ENCODE measurements at places on chromosomes 4 and X.

DNA sequence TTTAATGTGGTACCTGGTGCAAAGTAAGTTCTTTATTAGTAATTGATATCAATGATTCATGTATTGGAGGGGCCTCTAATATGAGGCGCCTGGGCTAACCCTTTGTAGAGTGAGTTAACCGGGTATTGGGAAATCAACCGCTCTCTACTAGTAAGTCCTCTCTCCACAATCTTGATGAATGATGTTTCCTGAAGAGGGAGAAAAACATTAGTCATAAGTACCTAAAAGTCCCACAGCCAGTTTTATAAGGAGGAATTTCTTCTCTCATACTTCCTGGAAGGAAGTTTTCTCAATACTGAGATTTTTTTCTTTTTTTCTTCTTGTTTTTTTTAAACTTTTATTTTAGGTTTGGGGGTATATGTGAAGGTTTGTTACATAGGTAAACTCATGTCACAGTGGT is 62.3 kb downstream of the AGTR2 start:
- no peak for DNase-seq

- no peak for DNase-seq
Observed at GRCh38 chr4:161650812-161651211, 513.0 kb downstream of the FSTL5 start.

DNA sequence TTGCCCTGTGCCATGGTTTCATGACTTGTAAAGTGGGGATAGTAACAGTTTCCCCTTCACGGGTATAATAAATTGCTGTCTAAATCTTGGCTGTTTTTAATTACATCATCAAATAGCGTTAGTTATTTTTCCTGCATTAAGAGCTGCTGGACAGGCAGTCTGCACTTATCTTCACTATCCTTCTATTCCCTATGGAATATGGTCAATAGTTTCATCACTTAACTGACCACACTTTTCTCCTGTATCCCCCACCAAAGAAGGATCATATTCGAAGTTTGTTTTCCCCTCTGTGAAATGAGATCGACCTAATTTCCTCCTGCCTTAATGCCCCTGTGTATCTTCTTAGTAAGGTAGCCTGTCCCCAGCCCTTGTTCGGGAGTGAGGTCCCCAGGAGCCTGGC is 133.2 kb downstream of the SHROOM3 start:
- DNase-seq = no peak

- no peak for DNase-seq
Observed at GRCh38 chrX:48782795-48783194, 3.6 kb upstream of the GATA1 start.

- DNase-seq = no peak
Observed at GRCh38 chr4:175970724-175971123, 94.9 kb upstream of the WDR17 start.

- no peak for DNase-seq
Observed at GRCh38 chr4:113433116-113433515, 328.4 kb downstream of the CAMK2D start.

DNA sequence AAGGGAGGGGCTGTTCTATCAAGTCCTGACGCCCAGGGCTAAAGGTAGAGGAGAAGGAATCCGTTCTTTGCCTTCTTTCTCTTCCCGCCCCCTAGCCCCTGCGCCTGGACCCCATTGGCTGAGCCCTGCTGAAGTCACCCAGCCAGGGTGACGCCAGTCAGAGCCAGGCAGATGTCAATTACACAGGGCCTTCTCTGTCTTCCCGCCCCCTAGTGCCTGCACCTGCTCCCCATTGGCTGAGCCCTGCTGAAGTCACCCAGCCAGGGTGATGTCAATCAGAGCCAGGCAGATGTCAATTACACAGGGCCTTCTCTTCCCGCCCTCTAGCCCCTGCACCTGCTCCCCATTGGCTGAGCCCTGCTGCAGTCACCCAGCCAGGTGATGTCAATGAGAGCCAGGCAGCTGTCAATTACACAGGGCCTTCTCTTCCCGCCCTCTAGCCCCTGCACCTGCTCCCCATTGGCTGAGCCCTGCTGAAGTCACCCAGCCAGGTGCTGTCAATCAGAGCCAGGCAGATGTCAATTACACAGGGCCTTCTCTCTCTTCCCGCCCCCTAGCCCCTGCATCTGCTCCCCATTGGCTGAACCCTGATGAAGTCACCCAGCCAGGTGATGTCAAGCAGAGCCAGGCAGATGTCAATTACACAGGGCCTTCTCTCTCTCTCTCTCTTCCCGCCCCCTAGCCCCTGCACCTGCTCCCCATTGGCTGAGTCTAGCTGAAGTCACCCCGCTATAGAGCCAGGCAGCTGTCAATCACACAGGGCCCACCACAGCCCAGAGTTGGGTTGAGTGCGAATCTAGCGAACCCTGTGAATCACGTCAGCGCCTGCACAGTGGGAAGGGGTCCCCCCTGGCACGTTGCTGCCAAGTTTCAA is 46.4 kb downstream of the ASMT start:
- DNase-seq = peak; percentile 57

- DNase-seq = no peak
Observed at GRCh38 chr4:176090115-176090514, 24.5 kb downstream of the WDR17 start.

GRCh38 chr4:25862411-25863346 is at the start of gene SEL1L3:
Gene SEL1L3 (minus strand): TSS chr4:25862988. CDS start chr4:25862836, 152 bp downstream.
- DNase-seq = peak; percentile 32

GRCh38 chrX:77426811-77427210 is 20.4 kb upstream of the FGF16 start:
- DNase-seq = no peak

- no peak for DNase-seq
Observed at GRCh38 chrX:17802756-17803155, 58.3 kb downstream of the RAI2 start.

DNA sequence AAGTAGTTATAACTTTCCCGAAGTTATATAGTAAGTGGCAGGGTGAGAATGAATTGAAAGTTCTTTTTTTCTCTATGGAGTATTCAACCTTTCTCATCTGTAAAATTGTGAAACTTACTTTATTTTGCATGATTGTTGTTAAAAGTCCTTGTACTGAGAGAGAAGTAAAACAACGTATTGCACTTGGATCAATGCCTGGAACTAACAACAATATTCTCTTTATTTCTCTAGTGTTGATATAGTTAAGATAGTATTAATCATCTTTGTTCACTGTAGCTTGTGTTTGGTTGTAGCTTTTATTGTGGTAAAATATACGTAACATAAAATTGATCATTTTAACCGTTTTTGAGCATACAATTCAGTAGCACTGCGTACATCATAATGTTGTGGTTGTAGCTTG is 48.7 kb downstream of the STIM2 start:
- no peak for DNase-seq

GRCh38 chr4:79042079-79042674 is 102.9 kb upstream of the PAQR3 start:
- DNase-seq = no peak

DNA sequence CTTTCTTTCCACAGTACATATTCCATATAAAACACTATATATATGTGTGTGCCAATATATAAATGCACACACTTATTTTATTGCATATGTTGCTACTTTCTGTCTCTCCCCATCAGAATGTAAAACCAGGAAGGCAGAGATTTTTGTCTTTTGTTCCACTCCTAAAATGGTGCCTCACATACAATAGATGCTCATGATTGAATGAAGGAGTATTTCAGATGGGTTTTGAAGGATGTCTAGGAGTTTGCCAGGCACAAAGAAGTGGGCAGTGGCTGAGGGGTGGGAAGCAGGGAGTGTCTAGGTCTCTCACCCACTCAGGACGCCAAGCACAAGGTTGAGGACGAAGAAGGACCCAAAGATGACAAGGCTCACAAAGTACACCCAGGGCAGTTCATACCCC is 5.4 kb downstream of the CACNA1F start:
- DNase-seq = no peak

DNA sequence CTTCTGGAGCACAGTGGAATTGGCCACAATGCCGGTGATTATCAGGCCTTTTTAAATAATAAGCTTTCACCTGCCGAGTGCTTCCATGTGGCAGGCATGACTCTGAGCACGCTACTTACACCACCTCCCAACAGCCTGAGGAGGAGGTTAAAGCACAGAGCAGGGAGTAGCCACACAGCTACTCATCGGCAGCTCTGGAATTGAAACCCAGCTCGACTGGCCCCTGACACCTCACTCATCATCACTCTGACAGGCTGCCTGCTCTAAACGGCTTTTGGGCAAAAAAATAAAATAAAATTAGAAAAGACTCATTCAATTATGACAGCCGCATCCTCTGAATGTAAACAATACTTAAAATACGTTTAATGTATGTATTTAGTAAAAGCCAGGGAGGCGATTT is 326.4 kb upstream of the NOCT start:
- DNase-seq = no peak

DNA sequence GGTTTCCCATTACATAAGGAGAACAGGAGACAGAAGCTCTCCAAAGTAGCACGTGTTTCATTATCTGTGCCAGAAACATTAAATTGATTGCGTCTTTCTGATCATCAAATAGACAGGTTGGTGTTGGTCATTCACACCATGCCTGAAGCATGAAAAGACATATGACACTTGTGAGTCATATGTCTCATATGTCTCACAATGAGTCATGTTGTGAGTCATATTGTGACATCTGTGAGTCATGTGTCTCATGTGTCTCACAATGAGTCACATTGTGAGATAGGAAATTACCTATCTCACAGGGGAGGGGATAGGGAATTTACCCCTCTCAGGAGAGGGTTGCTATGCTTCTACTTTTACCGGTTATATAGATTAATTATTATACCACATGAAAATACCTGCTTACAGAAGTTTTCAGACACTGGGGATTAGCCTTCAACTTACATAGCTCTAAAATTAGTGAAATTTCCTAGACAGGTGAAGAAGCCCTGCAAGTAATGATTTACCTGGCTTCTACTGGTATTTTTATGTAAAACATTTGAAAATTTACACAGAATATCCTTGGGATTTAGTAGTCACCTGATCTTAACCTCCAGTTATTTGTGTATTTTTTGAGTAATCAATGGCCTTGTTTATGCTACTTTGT is 80.8 kb downstream of the NPFFR2 start:
- no peak for DNase-seq

- DNase-seq = no peak
Observed at GRCh38 chr4:165844161-165844560, 28.9 kb upstream of the TLL1 start.

DNA sequence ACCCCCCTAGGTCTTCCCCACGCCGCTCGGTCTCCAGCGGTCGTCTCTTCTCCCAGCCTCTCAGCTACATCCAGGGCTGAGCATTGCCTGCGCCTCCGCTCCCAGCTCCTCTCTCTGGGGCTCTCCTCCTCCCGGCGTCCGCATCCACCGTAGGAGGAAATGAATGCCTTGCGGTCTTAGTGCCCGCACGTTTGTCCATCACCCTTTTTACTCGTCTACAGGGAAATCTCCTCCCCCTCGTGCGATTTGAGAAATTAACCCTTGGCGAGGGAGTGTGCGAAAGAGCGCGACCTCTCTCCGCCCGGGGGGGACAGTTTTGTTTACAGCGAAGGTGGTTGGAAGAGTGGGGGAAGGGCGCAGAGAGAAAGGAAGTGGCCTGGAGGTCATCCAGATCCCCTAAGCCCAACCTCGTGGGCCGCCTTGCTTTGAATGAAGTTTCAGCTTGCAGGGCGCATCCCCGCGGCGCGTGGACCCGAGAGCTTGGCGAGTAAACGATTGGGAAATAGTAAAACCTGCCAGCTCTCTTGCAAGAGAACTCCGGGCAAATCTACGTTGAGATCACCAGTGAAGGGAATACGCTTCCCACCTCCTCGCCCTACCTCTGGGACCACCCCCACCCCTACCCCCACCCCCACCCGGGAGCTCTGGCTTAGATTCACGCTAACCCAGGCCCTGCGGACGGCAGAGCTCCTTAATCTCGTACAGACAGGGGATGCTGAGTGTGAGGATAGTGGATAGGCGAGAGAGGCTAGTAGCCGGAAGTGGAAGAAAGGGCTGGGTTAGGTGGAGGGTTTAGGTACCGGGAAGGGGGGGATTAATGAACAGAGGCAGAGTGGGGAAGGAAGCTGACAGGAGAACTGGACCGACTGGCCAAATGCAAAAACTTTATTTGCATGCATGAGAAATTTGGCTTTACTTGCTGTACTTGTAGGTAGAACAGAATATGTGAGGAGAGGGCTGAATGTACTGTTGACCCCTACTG is at the start of gene ELOVL6:
ELOVL6 (minus strand) TSS at position 181 of the 982 bp plus-strand sequence. CDS start 280 bp downstream, outside the sequence.
- DNase-seq = no peak

DNA sequence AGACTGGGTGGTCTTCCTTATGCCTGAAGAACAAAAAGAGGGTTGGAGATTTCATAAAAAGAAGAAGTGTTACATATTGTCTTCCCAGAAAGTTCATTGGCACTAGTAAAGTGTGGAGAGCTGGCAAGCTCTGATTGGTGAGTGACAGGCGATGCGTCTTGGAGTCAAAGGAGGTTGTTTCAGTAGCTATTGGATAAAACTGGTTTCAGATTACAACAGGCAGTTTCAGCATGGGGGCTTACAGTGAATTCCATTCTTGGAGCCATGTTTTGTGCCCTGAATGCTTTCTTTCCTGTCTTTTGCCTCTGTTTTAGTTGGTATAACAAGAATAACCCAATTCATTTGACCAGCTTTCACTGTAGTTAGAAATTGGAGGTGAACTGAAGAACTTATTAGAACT is 750.5 kb downstream of the ADGRL3 start:
- DNase-seq = no peak

DNA sequence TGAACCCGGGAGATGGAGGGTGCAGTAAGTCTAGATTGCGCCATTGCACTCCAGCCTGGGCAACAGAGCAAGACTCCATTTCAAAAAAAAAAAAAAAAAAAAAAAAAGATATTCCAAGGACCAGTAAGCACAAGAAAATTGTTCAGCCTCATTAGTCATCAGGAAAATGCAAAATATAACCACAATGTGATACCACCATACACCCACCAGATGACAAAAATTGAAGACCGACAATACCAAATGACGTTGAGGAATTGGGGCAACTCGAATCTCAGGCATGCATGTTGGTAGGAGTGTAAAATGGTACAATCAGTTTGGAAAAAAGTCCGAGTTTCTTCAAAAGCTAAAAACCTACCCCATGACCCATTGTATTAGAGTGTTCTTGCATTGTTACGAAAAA is 130.2 kb upstream of the FAM9B start:
- no peak for DNase-seq

- DNase-seq = no peak
Observed at GRCh38 chr4:19095491-19096046, 1074.0 kb upstream of the LCORL start.

DNA sequence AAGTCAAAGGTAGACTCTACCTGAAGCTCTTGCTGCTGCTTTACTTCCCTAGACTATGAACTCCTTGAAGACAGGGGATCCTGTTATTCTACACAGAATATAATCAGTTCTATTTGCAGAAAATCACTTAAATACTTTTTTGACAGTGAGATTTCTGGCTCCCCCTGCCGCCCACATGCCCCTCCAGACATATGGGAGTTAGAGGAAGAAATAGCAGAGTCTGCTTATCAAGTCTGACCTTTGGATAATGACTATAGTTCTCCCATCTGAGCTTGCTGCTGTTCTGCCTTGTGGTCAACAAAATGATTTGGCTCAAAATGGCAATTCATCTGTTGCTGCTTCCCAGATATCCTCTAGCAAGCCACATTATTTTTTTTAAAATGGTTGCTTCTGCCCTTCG is 101.1 kb downstream of the ENOX2 start:
- no peak for DNase-seq

- DNase-seq = no peak
Observed at GRCh38 chr4:1753697-1754311, 32.5 kb downstream of the TACC3 start.

- DNase-seq = no peak
Observed at GRCh38 chr4:121094297-121094966, 22.1 kb upstream of the NDNF start.
